ENCODE measurements at places on chromosomes 2 and 18.

GRCh38 chr18:59551902-59552635 lies 145.2 kb downstream of the CCBE1 start:
- DNase-seq = no peak

GRCh38 chr18:77486985-77487384 lies 237.3 kb downstream of the GALR1 start:
- no peak for DNase-seq

DNA sequence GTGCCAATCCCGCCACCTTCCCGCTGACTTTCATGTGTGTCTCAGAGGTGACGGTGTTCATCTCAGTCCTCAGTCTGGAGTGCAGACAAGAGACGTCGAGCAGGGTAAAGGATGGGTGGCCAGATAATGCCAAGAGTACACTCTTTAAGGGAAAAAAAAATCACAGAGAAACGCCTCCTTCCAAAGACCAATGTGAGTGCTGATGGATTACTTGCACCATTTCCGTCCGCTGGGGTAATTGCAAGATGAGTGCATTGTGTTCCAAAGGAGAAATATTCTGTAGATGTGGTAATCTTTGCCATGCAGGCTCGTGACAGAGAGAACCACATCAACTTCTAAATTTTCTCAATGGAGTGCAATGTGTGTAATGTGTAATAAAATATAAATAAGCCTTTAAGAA lies 81.0 kb downstream of the KLHL29 start:
- DNase-seq = no peak

DNA sequence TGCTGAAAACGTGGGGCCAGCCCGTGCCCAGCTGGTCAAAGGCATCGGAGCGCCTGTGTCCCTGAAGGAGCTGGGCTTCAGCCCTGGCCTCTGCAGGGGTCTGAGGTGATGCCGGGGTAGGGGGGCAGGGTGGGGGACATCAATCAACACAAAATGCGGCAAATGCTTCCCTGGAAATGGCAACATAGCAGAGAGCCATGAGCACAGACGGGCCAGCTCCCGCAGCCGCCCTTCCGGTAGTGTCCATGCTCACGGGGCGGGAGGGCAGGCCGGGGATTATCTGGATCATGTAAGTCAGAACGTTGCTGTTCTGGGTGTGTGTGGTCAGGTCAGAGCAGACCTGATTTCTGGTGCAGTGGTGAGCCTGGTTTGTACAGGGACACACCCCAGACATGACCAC lies 56.5 kb upstream of the TWIST2 start:
- DNase-seq = no peak

DNA sequence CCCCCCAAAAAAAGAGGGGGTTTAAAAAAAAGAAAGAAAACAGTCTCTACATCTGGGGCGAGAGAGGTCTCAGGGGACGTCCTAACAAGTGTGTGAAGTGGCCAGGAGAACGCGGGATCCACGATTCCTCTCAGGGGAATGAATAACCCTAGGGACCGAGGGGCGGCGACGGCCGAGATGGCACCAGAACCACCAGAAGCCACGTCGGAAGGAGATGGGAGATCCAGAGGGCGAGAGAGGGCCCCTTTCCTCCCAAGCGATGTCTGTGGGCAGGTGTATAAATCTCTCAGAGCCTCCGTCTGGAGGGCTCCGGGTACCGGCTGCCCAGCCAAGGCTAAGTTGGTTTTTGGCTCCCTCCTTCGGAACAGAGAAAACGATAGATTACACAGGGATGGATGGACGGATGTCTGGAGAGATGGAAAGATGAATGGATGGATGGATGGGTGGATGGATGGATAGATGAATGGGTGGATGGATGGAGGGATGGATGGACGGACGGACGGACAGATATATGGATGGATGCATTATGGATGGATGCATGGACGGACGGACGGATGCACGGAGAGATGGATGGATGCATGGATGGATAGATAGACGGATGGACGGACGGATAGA lies 1.7 kb downstream of the EPHA4 start:
- no peak for DNase-seq

DNA sequence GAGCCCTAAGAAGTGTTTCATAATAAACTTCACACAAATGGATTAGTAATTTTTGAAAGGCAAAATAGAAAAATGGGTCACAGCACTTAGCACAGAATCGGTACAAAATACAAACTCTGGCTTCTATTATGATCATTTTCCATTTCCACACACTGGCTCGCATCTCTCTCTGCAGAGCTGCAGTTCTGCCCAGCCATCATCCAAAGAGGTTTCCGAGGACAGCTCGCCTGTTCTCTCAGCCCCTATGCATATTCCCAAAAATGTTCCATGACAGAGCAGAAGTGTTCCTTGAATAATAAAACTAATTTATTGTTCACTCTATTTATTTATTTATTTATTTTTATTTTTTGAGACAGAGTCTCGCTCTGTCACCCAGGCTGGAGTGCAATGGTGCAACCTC lies 115.6 kb downstream of the AP1S3 start:
- DNase-seq = no peak

GRCh38 chr2:11446733-11447248 lies 19.2 kb downstream of the E2F6 start:
- peak; percentile 7 for DNase-seq

GRCh38 chr2:152598975-152599759 lies 118.1 kb downstream of the PRPF40A start:
- DNase-seq = no peak

DNA sequence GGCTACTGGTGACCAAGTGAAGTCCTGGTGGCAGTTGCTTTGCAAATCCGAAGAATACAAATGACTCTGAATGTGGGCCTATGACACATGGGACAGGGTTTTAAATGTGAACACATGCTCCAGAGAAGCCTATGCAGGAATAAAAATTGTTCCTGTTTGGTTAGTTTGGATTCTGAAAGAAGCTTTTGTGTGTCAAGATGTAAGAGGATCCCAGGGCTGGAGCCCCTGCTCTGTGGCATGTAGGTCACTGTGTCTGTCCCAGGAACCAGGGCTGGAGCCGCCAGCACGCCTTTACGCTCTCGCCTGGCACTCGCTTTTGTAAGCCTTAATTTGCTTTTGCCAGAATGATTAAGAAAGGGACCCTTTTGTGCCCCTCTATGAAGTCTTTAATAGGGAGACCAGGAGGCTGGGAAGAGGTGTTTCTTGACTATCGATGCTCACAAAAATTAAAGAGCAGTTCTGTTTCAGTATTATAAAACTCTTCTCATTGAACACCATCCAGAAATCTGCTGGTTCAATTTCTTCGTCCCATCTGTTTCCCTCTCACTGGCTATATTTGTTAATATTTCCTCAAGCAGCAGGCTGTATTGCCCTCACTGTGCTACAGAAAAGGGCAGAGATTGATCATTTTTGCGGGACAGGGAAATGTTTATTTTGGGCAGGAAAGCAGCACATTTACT lies 532.7 kb upstream of the POU3F3 start:
- DNase-seq = no peak

DNA sequence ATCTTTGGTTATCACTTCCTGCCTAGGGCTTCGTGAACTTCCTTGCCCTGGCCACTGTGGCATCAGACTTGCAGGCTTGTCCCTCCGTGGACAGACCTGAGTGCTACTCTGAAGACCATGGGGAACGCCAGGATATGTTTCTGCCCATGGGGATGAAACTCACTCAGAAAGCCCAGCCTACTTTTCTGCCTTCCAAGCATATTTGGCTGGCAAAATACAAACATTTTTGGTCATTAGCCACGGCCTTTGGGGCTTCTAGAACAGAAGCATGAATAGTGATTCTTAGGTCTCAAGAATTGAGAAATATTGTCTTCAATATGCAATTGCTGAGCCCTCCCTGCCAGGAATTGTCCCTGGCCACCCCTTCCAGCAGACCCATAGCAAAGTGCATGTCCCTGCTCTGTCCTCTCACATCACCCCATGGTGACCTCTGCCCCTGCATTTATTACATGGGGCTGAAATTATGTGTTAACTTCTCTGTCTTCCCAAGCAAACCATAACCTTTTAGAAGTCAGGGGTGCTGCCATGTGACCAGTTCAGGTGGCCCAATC lies 152.4 kb downstream of the OSR1 start:
- DNase-seq = no peak

DNA sequence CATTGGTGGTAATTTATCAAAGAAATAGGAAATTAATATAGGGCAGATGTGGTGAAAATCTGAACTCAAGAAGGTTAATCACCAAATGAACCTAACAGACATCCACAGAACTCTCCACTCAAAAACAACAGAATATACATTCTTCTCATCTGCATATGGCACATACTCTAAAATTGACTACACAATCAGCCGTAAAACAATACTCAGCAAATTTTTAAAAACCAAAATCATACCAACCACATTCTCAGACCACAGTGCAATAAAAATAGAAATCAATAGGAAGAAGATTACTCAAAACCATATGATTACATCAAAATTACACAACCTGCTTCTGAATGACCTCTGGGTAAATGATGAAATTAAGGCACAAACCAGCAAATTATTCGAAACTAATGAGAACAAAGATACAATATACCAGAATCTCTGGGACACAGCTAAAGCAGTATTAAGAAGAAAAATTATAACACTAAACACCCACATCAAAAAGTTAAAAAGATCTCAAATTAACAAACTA lies 31.0 kb downstream of the RBM43 start:
- no peak for DNase-seq

GRCh38 chr18:13878857-13879256 lies 36.5 kb downstream of the MC2R start:
- DNase-seq = no peak

DNA sequence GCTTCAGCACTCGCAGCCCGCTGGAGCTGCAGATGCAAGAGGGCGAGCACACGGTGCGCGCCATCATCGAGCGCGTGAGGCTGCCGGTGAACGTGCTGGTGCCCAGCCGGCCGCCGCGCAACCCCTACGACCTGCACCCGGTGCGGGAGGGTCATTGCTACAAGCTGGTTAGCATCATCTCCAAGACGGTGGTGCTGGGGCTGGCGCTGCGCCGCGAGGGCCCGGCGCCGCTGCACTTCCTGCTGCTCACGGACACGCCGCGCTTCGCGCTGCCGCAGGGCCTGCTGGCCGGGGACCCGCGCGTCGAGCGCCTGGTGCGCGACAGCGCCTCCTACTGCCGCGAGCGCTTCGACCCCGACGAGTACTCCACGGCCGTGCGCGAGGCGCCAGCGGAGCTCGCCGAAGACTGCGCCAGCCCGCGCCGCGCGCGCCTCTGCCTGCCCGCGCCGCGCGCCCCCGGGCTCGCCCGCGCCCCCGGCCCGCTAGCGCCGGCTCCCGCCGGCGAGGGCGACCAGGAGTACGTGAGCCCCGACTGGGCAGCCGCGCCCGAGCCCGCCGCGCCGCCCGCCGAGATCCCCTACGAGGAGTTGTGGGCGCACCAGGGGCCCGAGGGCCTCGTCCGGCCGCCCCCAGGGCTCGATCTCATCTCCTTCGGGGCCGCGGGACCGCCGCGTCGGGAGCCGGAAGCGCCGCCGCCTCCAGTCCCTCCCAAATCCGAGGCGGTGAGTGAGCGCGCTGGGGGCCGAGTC lies 11.8 kb downstream of the GAREM2 start:
- DNase-seq = peak; percentile 69

DNA sequence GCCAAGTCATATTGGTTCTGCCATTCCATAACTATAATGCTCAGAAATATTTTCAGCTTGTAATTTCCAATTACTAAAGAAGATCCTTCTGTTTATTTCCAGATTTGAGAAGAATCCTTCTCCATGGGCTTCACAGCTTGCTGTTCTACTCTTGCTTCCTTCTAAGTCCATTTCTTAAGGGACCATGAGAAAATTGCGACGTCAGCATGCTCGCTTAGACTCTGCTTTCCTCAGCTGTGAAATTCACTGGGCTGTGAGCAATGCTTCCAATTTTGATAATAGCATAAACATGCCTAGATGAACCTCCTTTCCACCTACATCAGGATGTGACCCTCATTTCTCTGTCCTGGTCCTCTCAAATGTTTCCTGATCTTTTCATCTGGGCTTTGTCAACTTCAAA lies 145.3 kb upstream of the CDH20 start:
- no peak for DNase-seq

- peak; percentile 29 for DNase-seq
Observed at GRCh38 chr2:231198291-231199173, at the start of gene ARMC9. Gene ARMC9 (plus strand): TSS chr2:231198631. CDS start chr2:231206239, 7,608 bp downstream.

- no peak for DNase-seq
Observed at GRCh38 chr2:10346929-10347561, 44.3 kb downstream of the HPCAL1 start.

DNA sequence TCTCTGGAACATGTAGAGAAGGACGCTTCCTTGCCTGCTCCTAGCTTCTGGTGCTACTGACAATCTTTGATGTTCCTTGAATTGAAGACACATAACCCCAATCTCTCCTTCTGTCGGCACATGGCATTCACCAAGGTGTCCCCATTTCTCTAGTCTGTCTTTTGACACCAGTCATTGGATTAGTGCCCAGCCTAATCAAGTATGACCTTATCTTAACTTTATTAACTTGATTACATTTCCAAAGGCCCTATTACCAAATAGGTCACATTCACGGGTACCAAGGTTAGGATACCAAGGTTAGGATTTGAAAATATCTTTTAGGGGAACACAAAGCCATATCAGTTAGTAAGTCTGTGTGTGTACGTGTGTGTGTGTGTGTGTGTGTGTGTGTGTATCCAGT lies 377.9 kb downstream of the CMPK2 start:
- DNase-seq = no peak

- DNase-seq = no peak
Observed at GRCh38 chr2:191218292-191218898, 26.8 kb upstream of the MYO1B start.

GRCh38 chr2:165402162-165402561 lies 67.3 kb upstream of the CSRNP3 start:
- DNase-seq = no peak

DNA sequence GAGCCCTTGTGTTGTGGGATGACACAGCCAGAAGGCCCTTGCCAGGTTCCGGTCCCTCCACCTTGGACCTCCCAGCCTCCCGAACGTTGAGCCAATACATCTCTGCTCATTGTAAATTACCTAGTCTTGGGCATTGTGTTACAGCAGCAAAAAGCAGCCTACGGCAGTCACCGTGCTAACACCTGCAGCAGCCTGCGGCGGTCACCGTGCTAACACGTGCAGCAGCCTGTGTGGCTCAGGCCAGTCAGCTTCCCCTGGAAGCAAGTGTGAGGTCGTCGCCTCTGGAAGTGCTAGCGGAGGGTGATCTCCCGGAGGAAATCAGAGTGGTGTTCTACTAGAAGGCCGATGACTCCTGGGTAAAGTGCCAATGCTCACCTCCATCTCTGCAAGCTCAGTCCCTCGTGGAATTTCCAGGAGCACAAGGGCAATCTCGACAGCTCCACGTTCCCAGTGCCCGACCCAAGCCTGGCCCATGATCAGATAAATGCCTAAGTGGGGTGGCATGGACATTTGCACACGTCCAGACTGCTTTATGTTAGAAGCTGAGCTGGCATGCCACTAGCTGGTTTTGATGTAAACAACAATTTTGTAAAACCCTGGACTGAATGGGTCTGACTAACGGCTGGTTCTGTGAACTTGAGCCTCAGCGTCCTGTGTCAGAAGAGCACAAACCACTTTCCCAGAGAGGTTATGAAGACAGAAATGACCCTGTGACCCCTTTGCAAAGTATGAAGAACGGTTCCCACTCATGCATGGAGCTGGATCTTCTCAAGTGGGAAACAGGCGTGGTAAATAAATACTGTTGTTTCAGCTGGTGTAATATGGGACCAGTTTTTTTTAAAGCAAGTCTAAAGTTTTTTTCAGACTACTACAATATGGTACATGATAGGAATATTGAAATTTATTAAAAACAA lies 11.4 kb upstream of the CNDP1 start:
- DNase-seq = no peak

GRCh38 chr18:9648431-9649163 lies 34.2 kb upstream of the PPP4R1 start:
- DNase-seq = no peak

All from stimulated activated CD4-positive, alpha-beta T cell treated with anti-CD3 and anti-CD28 coated beads, Interleukin-1b, Interleukin-23, amount 100 ng/mL, for 1 hour (primary cell).